Effector memory CD4-positive, alpha-beta T cell (primary cell): ENCODE measurements at places on chromosomes 6 and 20.

DNA sequence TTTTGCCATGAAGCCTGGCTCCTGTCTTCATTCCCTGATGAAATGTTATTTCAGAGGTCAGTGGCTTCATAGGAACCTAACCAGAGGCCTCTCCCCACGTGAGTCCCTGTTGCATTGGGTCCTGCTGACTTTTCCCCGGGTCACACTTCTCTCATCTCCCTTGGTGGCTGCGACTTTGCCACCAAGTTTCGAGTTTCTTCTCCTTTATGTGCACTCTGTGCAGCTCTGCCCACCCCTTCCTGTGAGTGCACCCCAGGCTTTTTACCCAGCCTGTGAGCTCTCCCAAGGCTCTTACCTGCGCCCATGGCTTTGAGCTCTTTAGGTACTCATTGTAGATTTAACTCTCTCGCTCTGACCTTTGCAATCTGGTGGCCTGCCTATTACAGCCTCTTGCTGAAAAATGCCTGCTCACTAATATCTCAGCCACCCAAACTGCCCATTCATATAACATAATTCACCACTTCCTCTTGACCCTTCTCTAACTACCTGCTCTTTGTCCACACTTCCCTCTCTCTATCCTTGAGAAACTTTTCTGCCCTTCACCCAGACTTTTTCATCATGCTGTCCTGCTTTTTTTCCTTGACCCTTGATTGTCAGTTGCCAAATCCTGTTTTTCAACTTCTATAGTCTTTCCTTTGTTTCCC, 105.9 kb downstream of the SASH1 start:
- DNase-seq: no peak

DNA sequence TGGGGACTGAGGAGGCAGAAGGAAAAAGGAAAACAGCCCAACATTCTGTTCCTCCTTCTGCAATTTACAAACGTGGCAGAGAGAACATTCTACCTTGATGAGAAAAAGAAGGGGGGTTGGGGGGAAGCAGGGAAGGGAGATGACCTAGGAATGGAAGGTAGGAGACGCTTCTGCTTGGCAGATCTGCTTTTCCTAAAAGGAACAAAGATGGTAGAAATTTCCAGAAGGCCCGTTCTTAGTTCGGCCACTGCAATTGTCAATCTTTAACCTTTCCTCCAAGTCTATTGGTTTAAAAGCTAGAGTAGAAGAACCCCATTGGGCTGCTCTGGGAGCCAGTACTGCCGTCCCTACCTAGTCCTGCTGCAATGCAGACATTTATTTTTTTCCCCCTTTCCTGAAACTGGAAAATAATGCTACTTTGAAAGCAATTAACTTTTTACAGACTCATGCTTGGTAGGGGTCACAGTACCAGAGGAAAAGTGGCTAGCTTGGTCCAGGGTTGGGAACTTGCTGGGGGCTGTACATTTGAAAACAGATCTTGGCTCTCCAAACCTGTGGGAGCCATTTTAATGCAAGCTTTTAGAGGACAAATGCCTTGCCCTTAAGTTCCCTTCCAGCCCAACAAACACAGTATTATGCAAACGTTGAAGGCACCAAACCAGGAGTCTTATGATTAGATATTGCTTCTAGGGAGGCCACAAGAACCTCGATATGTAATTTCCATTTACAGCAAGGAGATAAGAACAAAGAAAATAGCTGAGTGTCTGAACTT, 2.6 kb downstream of the ZMYND8 start:
- no peak for DNase-seq

DNA sequence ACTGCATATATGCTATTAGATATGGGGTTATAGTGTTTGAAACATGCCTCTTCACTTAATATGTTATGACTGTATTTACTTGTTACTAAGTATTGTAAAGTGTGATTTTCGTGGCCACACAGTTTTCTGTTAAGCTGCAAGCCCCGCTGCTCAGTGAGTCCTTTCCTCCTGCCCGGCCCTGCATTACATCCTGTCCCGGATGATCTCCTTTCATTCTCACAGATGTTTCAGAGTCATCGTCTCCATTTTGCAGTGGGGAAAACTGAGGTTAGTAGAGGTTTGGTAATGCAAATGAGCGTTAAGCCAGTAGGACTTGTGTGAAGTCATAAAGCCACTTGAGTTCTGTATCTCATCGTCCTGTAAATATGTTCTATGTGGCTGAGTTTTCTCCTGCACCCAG, 155.5 kb downstream of the CFAP61 start:
- no peak for DNase-seq

DNA sequence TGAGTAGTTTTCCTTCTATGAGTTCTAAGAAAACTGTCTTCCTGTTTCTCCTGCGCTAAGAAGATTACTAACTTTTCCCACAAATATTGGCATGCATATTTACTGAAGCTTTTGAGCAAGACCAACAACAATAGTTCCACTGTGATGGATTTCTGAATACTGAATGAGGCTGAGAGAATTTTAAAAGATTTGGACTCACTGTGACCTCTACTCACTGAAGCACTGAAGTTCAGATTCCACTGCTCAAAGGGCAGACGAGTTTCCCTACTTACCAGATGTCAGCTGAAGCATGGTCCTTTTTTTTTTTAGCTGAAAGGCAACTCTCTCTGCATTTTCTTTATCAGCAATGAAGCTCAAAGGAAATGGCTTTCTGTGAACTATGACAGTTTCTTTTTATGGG, 718.5 kb downstream of the RFPL4B start:
- no peak for DNase-seq

GRCh38 chr6:83464381-83465140, 33.7 kb upstream of the ME1 start:
- DNase-seq: no peak

DNA sequence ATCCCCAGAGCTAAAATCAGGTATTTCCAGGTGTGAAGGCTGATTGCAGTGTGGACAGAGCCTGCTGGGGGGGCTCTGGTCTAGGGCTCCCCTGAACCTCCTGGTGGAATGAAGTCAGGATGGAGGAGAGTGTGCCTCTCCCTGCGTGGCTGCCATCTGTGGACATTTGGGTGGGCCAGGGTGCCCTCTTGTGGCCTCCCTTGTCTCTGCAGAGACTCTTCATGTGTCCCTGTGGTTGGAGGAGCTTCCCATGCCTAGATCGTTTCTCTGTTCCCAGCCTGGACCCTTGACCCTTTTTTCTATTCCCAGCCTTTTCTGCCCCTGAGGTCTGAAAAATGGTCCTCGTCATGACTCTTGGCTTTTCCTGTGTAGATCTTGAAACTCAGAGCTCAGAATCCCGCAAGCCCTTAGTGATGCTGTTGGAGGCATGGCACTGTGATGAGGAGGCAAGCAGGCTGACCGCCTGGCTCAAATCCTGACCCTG, 9.9 kb upstream of the PSMF1 start:
- no peak for DNase-seq

GRCh38 chr20:57195469-57196100, 70.9 kb downstream of the BMP7 start:
- DNase-seq: no peak

DNA sequence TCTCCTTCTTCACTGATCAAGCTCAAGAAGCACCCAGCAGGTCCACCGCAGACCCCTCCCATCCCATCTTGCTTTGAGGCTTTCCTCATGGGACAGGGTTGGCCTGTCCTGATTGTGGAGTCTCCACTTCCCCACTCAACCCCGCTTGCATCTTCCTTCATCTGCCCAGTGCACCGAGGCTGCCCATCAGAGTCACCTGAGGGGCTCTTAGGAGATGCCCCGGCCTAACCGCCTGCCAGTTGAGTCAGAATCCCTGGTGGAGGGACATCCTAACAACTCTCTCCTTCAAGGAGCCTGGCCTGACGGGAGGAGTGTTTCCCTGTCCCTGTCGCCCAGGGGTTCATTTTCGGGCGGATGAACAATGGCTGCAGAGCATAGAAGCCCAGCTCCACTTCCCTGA, 46.1 kb downstream of the RBM38 start:
- DNase-seq: no peak

DNA sequence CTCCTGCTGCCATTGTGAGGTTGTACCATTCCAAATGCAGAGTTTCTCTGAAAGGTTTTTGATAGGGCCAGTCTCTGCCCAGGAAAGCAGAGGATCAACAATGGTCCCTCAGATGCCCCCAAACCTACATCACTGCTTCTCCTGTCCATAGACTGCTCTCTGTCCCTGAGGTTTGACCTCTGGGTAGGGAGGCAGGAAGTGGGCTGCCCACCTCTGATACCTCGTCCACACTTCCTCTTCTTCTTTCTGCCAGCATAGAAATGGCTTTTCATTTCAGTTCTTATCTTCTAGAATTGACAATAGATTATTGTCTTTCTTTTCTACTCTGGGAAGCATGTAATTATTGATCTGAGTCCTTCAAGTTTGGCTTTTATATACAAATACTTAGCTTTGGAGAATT, 170.6 kb downstream of the TRMT11 start:
- no peak for DNase-seq

- no peak for DNase-seq
Observed at GRCh38 chr6:152086223-152086873, 278.9 kb downstream of the ESR1 start.

DNA sequence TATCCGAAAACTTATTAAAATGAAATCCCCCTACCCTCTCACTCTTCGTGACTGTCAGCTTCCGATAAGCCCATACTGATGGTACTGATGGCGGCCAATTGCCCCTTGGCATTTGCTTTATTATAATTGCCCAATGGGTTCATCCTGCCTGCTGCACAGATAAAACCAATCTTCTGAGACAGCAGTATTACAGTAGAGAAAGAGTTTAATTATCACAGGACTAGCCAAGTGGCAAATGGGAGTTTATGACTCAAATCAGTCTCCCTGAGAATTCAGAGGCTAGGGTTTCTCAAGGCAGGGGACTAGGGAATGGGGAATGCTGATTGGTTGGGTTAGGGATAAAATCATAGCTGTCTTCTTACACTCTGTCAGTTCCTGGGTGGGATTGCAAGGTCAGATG, 259.5 kb downstream of the SOD2 start:
- no peak for DNase-seq

- no peak for DNase-seq
Observed at GRCh38 chr20:50366270-50367103, 143.7 kb upstream of the PTPN1 start.

- DNase-seq: no peak
Observed at GRCh38 chr20:53245574-53245973, 273.4 kb downstream of the TSHZ2 start.

GRCh38 chr6:6315660-6316059, 4.8 kb downstream of the F13A1 start:
- DNase-seq: no peak

DNA sequence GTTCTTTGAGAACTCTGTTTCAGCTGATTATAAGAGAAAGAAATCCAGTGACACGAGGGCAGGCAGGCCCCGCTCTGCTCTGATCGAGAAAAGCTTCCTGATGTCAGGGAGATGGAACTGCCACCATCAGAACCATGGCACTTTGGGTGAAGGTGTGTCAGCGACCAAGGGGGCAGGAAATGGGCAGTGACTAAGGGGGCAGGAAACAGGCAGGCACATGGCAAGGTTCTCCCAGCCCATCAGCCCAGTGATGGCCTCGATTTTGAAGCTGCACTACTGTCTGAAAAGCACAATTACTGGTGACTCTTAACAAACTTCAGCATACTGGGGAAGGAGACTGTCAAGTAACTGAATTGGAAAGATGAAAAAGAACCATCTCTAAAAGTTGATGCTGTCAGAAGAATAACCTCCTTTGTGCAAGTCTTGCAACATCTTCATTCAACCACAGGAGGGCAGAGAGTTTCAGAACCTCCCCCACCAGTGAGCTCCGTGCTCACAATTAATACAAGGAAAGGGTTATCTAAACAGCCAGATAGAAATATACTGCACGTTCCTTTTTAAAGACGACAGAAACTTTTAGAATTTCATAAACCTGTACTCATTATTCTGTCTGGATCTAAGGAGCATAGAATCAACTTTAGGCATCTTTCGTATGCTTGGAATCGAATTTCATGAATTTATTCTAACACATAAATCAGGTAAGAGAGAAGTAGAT, 39.1 kb downstream of the TMX4 start:
- no peak for DNase-seq
